Hematopoietic multipotent progenitor cell treated with erythropoietin and hydrocortisone succinate and interleukin-3 and kit ligand, for 4 days (in vitro differentiated cells): ENCODE measurements at places on chromosomes 11 and 22.

DNA sequence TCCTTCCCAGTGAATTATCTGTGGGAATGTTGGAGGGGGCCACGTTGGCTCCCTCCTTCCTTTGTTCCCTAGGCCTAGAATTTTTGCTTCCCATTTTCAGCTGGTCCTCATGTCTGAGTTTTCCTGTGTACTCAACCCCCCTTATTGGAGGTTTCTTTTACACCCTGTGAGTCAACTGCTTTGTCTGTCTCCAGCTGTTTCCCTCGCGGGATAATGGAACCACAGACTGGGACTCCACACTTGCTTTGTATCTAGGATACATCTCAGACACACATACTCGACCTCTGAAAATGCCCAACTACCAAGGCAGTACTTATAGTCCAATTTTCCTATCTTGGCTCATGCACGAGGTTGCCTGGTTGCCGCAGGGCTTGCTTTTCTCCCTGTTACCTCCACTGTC, 352.7 kb upstream of the MPPED2 start:
- no peak for DNase-seq

- DNase-seq = peak; percentile 53
These were observed 131.2 kb downstream of the BUD13 start for GRCh38 chr11:116641561-116642045.

GRCh38 chr11:120228794-120229384, 11.1 kb upstream of the POU2F3 start:
- no peak for DNase-seq

- no peak for DNase-seq
These were observed 14.0 kb downstream of the CACNG2 start for GRCh38 chr22:36689583-36689982.

DNA sequence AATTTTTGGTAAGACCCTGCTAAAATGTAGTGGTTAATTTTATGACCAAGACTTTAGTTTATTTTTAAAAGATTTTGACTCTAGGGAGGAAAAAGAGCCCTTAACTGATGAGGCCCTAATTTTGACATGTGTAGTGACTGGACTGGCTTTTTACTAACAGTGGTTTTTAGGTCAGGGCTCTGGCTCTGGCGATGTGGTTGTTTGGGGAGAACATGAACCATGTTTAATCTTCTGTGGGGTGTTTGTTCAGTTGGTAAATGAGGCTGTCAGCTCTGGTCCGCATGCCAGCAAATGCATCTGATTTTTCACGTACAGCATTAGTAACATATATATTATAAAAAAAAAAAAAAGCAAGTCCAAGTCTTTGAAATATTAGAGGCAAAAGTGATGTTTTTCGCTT, 104.3 kb downstream of the EXT2 start:
- DNase-seq = no peak

DNA sequence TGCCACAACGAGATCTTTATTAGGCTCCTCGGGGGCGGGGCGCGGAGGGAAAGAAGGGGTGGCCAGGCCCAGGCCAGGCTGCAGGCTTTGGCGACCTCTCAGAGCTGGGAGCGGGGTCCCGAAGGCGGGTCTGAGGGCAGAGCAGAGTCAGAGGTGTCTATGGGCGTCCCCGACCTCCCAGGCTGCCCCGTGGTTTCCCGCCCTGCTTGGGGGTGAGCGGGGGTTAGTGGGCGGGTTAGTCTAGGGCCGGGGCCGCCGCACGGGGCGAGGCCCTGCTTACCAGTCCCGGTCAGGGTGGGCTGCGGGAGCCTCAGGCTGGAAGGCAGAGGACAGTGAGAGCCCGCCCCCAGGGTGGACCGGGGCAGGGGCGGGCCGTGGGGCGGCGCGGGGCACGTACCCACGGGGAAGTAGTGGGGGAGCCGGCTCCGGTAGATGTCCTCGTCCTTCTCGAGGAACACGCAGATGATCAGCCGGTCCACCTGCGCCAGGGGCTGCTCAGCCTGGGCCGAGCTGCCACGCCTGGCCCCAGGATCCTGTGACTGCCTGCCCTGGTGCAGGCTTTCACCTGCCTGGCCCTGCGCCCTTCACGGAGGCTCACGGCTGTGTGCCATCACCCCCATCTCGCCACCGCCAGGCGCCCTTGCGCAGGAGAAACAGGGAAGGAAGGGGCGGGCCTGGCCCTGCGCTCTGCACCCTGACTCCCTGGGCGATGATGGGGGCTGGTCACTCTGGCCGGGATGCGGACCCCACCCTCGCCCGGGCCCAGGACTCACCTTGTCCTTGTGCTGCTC, 12.5 kb downstream of the OTUB1 start:
- DNase-seq = peak; percentile 51

DNA sequence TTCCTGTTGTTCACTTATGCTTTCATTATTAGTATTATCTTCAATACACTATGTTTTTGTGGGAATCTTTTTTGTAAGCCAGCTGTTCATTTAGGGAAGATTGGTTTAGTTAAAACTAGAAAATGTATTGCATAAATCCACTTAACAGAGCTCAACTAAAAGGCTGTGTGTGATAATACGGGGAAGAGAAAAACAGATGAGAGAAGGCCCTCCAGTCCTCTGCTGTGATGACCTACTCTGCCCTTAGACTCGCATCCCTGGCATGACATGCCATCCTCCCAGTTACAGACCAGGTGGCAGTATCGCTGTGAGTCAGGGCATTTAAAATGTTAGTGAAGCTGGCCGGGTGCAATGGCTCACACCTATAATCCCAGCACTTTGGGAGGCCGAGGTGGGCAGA, 173.4 kb upstream of the TTC12 start:
- DNase-seq = no peak

DNA sequence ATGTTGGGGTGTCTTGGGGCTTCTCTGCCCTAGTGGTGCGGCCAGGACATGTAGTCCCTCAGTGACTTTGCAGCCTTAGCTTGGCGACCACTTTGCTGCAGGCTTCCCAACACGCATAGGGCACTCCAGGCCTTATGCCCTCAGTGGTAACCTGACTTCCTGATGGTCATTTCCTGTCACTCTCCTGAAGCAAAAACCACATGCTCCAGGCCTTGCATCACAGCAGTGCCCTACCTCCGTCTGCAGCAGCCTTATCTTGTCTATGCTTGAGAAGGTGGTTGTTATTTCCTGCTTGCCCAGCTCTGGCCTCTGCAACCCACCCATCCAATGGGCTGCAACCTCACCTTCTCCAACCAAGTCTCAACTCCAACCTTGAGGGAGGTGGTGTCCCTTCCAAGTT, 33.4 kb upstream of the PISD start:
- DNase-seq = peak; percentile 59

DNA sequence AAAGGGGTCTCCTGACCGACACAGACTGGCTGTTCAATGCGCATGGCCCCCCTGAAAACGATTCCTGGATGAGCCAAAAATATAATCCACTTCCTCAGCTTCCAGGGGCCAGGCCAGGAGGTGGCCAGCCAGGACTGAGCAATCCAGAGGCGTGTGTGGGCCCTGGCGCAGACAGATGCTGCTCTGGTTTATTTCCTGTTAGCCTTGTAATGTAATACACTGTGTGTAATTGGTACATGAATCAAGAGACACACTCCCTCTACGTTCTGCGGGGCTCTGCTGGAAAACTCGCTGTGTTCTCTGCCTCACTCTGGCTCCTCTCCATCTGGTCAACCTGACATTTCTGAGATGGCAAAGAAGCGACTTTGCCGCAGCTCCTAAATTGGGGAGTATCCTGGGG, 26.3 kb upstream of the ISX start:
- no peak for DNase-seq

- no peak for DNase-seq
These were observed 58.8 kb downstream of the PDGFD start for GRCh38 chr11:104105155-104105554.

GRCh38 chr11:86141727-86142126, 72.8 kb upstream of the PICALM start:
- DNase-seq = no peak

DNA sequence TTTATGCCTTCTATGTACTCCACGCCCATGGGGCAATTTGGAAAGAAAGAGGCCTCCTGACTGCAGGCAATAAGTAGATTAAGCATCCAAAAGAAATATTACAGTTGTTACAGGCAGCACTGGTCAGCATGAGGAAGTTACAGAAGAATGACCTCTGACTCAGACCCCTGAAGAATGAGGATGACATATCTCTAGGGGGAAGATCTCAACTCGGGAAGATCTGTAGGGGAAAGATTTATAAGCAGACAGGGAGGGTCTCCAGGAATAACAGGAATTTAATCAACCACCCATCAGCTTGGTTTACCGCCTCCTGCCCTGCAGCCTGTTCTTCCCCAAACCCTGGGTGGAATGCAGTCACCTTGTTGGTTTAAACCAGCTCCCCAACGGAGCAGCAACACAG, 58.0 kb downstream of the RCN1 start:
- DNase-seq = no peak

DNA sequence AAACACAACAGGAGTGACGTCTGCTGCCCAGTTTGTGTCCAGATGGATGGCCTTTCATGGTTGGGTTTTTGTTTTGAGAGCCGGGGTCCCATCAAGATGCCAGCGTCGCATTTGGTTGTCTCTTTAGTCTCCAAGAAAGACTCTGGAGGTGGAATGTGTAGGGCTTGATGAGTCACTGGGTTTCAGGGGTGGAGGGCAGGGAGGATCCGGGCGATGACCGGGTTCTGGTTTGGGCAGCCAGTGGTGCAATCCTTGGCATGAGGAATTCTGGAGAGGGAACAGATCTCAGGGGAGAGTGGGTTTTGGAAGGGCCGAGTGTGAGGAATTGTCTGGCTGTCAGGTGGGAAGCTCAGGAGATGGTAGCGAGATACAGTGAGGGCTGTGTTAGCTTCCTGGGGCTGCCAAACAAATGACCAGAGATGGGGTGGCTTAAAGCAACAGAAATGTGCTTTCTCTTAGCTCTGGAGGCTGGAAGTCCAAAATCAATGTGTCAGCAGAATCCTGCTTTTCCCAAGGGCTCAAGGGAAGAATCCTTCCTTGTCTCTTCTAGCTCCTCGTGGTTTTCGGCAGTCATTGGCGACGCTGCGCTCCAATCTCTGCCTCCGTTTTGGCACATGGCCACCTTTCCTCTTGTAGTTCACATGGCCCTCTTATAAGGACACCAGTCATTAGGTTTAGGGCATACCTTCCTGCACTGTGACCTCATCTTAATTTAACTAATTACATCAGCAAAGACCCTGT, 26.4 kb upstream of the PPFIA1 start:
- no peak for DNase-seq

DNA sequence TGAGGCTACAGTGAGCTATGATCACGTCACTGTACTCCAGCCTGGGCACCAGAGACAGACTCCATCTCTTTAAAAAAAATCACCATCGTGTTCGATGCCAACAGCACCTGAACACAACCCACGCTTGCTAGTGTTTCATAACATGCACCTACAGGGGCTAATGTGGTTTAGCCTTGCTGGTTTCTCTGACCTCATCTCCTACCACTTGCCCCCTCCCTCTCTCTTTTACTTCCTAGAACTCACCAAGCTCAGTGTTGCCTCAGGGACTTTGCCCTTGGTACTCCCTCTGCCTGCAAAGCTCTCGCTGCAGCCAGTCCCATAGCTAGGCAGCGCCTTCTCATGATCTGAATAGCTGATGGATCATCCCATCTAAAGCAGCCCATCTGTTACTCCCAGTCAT, 99.8 kb downstream of the FBXO7 start:
- peak; percentile 85 for DNase-seq

DNA sequence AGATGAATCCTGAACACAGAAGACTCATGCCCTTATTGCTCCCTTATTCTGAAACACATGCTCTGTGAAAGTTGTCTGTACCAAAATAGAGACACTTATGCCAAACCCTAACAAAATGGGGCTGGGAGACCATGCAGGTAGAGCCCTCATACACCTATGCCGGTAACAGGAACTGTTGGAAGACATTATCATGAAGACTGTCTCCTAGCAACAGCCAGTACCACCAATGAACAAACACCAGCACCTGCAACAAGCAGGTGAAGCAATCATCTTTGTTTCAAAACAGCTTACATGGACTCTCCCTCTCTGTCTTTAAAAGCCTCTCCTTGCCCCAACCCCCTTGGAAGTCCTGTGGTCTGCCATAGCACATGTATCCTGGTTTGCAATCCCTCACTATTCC, 17.2 kb downstream of the SLC5A4 start:
- DNase-seq = no peak

DNA sequence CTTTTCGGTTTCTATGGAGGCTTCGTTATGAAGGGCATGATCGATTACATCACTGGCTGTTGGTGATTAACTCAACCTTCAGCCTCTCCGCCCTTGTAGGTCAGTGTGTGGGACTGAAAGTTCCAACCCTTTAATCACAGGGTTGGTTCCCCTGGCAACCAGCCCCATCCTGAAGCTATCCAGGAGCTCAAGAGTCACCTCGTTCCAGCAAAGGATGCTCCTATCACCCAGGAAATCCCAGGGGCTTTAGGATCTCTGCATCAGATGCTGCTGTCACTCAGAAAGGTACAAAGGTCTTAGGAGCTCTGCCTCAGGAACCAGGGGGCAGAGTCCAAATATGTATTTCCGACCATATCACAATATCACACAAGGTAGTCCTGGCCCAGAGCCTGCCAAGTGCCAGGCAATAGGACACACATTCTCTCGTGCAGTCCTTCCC, 123.5 kb upstream of the PARVA start:
- no peak for DNase-seq

DNA sequence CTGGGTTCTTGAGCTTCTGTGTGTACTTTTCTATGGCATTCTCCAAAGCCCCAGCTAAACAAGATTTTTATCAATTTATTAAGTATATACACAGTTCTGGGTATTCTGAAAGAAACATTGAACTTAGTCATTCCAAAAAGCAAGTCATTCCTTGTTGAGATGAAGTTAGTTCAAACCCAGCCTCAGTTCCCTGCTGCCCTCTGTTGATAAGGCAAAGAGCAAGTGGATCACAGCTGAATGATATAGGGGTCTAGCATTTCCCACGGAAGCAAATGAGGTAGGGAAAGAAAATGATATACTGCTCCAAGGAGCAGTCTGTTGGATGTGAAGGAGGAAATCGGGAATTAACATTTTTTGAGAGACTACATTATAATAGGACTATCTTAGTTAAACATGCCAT, 841.8 kb upstream of the TENM4 start:
- DNase-seq = no peak

DNA sequence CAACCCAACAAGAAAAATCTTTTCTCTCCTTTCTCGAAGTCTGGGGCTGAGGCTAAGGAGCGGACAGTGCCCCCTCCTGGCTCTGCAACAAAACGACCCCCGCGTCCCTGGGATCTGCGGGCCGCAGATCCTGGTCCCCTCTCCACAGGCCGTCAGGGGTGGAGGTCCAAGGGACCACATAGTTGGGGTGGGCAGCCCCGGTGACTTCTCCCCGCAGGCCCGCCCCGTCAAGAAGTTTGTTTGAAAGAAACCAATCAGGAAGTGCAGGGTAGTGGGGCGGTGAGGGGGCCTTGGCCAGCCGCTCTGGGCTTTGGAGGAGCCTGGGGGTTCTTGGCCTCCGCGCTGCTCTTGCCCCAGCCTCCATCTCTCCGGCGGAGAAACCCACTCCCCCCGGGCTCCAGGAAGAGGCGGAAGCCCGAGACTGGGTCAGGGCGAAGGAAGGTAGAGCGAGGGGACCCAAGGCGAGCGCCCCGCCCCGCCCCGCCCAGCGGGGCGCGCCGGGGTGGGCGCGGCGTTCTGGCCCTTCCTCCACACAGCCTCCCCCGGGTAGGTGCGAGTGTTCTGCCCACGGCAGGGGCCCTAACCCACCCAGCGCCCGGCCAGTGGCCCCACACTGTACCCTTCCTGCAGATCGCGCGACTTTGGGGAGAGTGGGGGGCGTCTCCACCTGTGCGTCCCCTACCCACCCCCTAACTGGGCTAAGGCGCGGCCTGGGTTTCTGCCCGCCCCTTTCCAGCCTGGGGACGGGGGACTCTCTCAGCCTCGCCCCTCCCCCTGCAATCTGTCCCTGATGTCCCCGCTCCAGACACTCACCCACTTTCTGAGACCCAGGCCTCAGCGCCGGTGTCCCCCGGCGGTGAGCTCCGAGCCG, 1.3 kb downstream of the TP53I11 start:
- peak; percentile 76 for DNase-seq
